ENCODE measurements at places on chromosomes 3 and 15. TPM values are rescaled to one million over a fixed set of nuclear protein-coding genes. Genes with fewer than 3 reads are reported as not detected.

The ITIH4 gene
- 1.5 TPM for total RNA-seq

- no peaks in the 10 kb centered on the region for H3K36me3 ChIP-seq
- H3K4me1 ChIP-seq = no peaks in the 10 kb centered on the region
These were observed 88.5 kb upstream of the ABHD17C start for GRCh38 chr15:80606511-80607071.

DNA sequence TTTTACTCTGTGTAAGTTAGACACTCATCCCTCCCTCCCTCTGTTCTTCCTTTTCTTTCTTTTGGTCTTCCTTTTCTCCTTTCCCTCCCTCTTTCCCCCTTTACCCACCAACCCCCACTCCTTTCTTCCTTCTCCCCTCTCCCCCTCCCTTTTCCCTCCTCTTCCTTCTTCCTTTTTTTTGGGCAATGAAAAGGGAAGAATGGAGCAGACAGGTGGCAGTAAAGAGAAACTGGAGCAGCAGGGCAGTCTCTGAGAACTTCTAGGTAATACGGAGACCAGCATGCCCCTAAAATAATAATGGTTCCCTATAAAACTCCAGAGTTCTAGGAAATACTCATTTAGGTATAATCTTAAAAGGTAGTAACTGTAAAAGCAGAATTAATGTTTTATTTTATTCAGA, 11.4 kb upstream of the GPR171 start:
- H3K27me3 ChIP-seq = no peaks in the 10 kb centered on the region
- no peaks in the 10 kb centered on the region for H3K36me3 ChIP-seq
- H3K27ac ChIP-seq = no peak overlapping the region
- H3K4me1 ChIP-seq = no peaks in the 10 kb centered on the region
- H3K4me3 ChIP-seq = no peak overlapping the region

The GATA2 gene
- 74.6 TPM for total RNA-seq

DNA sequence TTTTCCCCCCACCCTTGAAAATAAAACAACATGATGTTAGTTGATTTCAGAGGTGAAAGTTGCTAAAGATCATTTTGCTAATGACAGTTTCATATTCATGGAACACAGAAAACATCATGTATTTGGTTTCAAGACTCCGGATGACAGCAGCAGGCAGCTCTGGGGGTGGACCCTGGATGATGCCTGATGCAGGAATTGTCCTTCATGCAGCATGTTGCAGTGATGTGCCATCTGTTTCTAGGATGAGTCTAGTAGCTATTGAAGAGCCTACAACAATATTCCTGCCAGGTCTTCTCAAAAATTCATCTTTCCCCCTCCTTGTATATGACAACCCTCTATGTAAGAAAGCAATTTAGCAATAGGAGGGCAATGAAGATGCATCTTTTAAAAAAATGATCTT, 108.3 kb downstream of the SV2B start:
- no peak overlapping the region for H3K27ac ChIP-seq
- H3K27me3 ChIP-seq = peaks cover 18% of the 10 kb centered on the region
- DNase-seq = no peak
- no peaks in the 10 kb centered on the region for H3K36me3 ChIP-seq
- H3K4me1 ChIP-seq = no peaks in the 10 kb centered on the region

The GOLGA6L25 gene
- not detected for total RNA-seq

The LDHAL6B gene
- total RNA-seq = not detected

The LACTB gene
- 18.4 TPM for total RNA-seq
